Activated naive CD4-positive, alpha-beta T cell treated with anti-CD3 and anti-CD28 coated beads for 36 hours (primary cell): ENCODE measurements at places on chromosomes 13 and 19. TPM values are rescaled to one million over a fixed set of nuclear protein-coding genes. Genes with fewer than 3 reads are reported as not detected.

GRCh38 chr13:85332615-85333014 is 466.6 kb downstream of the SLITRK6 start:
- DNase-seq, result no peak

- DNase-seq, result peak; percentile 52
Observed at GRCh38 chr19:32287811-32288227, 57.6 kb upstream of the ZNF507 start.

The SPHK2 gene
- total RNA-seq, result 20.6 TPM

The SHANK1 gene
- not detected for total RNA-seq

The CEACAM1 gene
- total RNA-seq, result 3.1 TPM

DNA sequence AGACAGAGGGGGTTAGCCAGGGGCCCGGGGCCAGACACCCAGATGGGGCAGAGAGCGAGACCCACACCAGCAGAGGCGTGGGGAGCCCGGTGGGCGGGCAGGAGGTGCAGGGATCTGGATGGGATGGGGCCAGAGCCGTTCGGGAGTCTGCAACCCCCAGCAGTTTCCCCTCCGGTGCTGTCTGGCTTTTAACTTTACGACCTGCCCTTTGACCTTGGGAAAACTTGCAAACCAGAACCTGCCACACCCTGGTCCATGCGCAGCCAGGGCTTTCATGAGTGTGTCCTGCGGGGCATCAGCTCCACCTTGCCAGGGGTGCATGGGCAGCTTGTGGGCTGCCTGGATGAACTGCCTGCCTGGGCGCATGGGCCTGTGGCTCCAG is 9.8 kb downstream of the JOSD2 start:
- DNase-seq, result no peak

GRCh38 chr19:38204096-38204495 is 19.9 kb downstream of the DPF1 start:
- DNase-seq, result no peak

GRCh38 chr19:3964256-3965194 is 6.4 kb downstream of the DAPK3 start:
- no peak for DNase-seq

- DNase-seq, result peak; percentile 49
Observed at GRCh38 chr13:99258946-99259345, 767 bp upstream of the GPR18 start.

The SIGLEC8 gene
- total RNA-seq, result not detected

- DNase-seq, result no peak
Observed at GRCh38 chr19:15247107-15248014, 15.1 kb upstream of the EPHX3 start.

GRCh38 chr13:46749951-46750350 is 47.0 kb downstream of the ESD start:
- DNase-seq, result no peak

GRCh38 chr13:52383366-52383765 is 22.6 kb downstream of the THSD1 start:
- no peak for DNase-seq

DNA sequence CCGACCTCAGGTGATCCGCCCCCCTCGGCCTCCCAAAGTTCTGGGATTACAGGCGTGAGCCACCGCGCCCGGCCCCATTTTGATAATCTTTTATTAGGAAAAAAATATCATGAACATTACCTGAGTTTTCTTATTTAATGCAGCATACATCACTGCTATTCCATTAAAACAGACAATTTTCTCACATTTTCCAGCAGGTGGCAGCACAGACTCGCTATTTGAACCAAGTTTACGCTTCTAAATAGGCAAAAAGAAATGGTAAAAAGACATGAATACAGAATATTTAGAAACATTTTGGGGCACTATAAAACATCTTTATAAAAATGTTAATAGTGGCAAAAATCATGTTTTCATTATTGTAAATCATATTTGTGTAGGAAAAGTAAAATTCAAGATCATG is 903.1 kb downstream of the SLITRK6 start:
- peak; percentile 63 for DNase-seq

DNA sequence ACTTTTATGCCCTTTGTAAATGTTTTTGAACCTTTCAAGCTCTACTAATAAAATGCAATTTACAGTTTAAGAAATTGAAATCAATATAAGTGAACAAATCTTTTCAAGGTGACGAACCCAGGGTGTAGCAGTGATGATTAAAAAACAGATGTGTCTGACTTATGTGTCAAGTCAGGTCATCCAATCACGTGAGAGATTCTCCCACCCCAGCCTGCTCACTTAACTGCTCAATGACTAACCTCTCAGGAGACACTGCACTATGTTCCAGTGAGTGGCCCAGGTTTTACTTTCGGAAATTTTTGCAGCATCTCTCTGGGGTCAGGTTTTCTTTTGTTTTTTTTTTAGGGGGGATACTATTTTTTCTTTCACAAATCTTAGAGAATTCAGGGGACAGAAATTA is 60.7 kb downstream of the ZNF429 start:
- peak; percentile 60 for DNase-seq

DNA sequence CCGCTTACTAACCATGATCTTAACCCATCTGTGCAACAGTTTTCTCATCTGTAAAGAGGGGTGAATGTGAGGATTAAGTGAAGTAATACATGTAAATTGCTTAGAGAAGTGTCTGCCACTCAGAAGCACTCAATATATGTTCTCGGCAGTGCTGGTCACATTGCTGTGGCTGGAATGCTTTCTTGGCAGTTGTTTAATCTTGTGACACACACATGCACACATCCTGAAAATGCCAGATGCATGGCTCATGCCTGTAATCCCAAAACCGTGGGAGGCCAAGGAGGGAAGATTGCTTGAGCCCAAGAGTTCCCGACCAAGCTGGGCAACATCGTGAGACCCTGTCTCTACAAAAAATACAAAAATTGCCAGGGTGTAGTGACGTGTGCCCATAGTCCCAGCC is 4.9 kb upstream of the DMKN start:
- DNase-seq, result no peak

- no peak for DNase-seq
Observed at GRCh38 chr13:91725646-91726045, 327.2 kb downstream of the GPC5 start.

- no peak for DNase-seq
Observed at GRCh38 chr13:112637017-112637801, 49.3 kb upstream of the TUBGCP3 start.

- DNase-seq, result no peak
Observed at GRCh38 chr13:95535243-95535642, 17.3 kb upstream of the CLDN10 start.

DNA sequence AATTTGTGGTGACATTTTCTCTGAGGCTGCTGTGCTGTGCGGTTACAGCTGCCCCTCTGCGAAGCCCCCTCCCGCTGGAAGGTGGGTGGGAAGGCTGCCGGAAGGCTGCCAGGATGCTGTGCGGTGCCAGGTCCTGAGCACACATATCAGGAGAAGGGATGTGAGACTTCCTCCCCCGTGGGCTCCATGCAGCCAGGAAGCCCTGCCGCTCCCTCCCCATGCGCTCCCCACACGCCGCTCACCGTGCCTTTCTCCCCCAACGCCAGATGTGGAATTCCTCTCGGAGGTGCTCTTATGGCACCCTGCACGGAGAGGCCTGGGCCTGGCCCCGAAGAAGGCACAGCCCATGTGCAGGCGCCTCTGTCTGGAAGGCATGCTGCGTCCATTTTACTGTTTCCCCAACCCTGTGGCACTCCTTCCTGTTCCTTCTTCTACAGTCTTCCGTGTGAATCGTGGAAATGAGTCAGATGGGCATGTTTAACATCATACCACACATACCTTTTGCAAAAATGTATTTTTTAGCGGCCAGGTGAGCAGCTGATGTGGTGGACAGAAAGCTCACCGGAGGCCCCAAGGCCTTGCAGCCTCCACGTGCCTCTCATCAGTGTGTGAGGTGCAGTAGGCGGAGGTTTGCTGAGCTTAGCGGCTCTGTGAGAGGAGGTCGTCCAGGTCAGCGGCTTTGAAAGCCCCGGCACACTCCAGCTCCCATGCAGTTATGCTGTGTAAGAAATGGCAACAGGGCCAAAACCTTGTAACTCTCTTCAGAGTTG is 88.0 kb downstream of the ATP11A start:
- DNase-seq, result no peak

The OR7D2 gene
- 0.30 TPM for total RNA-seq

The RTBDN gene
- not detected for total RNA-seq

DNA sequence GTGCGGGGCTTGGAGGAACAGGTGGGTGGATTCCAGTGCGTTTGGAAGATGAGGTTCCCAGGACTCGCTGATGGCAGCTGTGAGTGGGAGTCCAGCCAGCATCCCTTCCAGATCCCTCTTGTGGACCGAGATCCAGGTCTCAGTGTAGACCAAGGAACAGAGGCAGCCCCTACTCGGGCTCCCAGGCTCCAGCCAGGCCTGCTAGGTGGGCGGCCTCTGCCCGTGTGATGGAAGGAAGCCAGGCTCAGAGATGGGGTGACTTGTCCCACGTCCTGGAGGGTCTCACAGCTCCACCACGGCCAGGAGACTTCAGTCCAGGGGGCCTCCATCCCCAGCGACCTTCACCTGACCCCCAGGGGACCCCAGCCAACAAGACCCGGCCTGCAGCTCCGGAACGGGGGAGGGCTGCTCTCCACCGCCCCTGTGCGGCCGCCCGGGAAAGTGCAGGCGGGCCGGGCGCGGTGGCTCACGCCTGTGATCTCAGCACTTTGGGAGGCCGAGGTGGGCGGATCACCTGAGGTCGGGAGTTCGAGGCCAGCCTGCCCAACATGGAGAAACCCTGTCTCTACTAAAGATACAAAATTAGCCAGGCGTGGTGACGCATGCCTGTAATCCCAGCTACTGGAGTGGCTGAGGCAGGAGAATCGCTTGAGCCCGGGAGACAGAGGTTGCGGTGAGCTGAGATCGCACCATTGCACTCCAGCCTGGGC is 729 bp upstream of the MADCAM1 start:
- DNase-seq, result peak; percentile 56

- no peak for DNase-seq
Observed at GRCh38 chr13:59480396-59481259, 683.1 kb downstream of the DIAPH3 start.

GRCh38 chr13:55090612-55091011 is 2050.1 kb upstream of the PRR20A start:
- no peak for DNase-seq

The EXOC3L2 gene
- total RNA-seq, result not detected

- DNase-seq, result no peak
Observed at GRCh38 chr13:29125191-29125933, 305.2 kb downstream of the MTUS2 start.

GRCh38 chr19:54560881-54561385 is 12.7 kb upstream of the LILRA2 start:
- no peak for DNase-seq

DNA sequence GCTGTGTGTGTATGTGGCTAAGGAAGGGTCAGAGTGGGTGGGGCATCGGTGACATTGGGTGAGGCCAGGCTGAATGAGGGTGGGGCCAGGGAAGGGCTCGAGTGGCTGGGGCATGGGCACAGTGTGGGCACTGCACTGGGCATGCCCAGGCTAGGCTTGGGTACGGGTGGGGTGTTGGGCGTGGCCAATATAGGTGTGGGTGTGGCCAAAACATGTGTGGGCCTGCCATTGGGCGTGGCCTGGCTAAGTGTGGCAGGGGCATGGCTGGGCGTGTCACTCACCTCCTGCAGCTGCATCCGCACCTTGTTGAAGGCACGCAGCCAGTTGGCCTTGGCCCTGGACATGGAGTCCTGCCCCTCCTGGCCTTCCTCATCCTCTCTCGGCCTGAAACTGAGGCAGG is 33.2 kb downstream of the UNC13A start:
- DNase-seq, result no peak

The GPR12 gene
- not detected for total RNA-seq

DNA sequence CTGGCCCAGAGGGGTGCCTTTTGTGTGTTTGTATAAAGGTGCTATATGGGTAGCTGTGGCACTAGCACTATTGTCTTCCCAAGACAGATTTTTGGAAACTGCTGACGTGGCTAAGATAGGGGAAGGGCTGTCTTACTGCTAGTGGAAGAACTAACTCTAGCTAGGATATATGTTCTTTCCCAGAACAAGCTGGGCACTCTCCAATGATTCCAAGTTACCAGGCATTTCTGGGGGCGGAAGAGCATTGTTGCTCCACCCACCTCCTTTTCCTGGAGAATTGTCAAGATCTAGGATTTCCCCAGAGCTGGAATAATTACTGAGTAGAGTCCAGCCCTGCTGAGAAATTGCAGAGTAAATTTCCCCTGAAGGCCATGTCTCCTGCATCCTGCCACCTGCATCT is 408.3 kb downstream of the KLF5 start:
- no peak for DNase-seq

DNA sequence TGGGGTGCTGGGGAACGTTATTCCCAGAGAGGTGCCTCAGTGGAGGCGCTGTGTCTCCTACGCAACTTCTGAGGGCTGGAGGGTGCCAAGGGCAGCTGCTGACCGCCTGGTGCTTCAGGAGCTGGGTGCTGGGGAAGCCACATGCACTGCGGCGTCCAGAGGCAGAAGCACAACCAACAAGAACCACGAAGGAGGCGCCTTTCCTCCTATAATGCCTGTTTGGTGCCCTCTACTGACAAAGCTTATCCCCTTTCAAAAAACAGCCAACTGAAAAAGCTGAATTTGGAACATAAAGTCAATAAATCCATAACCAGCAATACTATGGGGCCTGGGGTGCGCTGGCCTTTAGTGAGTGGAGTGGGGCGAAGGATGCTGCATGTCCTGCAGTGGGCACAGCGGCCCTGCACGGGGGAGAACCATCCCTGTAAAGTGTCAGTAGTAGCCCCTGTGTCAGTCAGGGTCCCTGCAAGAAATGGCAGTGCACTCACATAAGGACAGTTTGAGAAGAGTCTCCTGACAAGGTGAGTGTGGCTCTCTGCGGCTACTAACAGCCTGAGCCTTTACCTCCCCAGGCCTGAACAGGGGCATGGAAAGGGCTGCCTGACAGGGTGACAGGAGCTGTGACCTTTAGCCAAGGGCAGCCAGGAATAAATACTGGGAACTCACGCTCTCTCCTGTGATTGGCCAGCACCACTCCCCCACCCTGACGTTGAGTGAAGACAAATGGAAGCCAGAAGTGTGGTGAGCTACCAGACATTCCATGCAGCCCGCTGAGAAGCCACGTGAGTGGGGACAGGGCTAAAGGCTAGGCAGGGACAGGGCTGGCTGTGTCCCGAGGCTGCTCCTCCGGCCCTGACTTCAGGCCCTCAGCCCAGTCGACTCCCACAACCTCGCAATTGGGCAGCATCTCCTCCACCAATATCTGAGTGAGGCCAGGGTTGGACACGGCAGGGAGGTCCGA is 4.5 kb upstream of the B3GNT8 start:
- no peak for DNase-seq
